ENCODE measurements at places on chromosomes 3 and 15.

DNA sequence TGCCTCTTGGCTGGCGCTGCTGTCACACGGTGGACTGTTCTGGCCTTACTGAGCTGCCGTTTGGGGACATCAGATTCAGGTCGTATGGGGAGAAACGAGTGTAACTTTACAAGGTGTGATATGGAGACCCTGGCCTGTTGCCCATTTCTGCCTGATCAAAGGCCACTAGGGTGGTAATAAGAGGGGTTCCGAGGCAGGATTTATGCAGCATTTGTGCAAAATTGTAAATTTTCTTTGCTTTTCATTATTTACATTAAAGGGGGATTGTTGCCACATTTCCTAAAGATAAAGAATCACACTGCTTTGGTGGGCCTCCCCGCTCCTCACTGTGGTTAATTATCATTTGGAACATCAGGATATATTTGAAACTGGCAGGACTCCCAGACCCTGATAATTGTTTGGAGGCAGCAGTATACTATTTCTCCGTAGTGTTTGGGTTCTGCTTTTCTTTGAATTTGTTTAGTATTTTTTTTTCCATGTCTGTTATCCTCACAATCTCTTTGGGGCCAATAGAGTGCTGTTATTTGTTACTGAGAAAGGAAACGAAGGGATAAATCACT, 891 bp downstream of the NXPE3 start:
- DNase-seq = no peak

- no peak for DNase-seq
These were observed 134.8 kb downstream of the PGPEP1L start for GRCh38 chr15:98872774-98873173.

DNA sequence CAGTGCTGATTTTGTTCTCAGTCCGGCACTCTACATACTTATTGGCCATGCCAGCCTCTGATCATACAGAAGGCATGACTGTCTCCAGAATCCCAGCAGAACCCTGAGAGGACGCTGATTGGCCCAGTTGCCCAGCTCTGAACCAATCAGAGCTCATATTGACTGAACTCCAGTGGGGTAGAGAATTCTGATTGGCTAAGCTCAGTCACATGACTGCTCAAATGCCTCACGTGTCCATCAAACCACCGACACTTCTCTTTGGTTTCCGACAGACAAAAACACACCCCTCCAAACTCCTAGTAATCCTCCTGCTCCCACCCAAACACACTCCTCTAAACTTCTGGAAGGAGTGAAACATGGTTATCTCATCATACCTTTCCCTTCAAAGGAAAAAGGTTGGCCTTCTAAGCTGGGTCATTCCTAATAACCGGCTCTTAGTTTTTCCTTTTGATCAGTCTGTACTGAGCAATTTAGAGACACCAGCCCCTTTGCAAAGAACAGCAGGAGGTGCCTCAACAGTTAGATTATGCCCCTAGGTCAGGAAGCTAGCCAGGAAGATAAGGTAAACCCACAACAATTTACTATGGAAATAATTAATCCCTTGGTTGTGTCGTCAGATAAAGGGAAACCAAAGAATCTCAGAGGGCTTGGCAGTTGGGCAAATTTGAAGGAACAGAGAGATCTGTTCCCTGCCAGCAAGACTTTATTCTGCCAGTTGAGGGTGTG, 187.8 kb downstream of the TLE3 start:
- no peak for DNase-seq

DNA sequence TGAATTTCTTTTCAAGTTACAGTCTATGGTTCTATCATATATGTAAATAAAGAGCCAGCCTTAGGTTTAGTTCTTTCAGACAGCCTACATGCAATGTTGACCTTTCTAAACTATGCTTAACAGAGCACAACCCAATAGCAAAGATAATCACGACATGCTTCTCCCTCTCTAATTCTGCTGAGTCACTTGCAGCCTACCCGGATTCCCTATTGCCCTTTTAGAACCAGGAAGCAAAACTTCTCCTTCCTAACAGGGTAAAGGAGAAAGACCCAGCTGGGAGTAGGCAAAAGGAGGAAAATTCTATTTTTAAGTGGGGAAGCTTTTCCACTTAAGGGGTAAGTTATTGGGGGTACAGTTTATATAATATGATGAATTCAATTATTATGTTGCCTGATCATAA, 79.3 kb downstream of the SLC7A14 start:
- DNase-seq = no peak

- no peak for DNase-seq
These were observed 197.7 kb downstream of the LPP start for GRCh38 chr3:188351648-188352047.

Data from epithelial cell of prostate (primary cell).